Activated CD8-positive, alpha-beta memory T cell treated with anti-CD3 and anti-CD28 coated beads for 48 hours (primary cell): ENCODE measurements at places on chromosomes 4 and X.

GRCh38 chr4:127698789-127699200 lies 31.4 kb upstream of the SLC25A31 start:
- DNase-seq = no peak

GRCh38 chrX:75623535-75623934 lies 100.7 kb upstream of the ZDHHC15 start:
- DNase-seq = no peak

DNA sequence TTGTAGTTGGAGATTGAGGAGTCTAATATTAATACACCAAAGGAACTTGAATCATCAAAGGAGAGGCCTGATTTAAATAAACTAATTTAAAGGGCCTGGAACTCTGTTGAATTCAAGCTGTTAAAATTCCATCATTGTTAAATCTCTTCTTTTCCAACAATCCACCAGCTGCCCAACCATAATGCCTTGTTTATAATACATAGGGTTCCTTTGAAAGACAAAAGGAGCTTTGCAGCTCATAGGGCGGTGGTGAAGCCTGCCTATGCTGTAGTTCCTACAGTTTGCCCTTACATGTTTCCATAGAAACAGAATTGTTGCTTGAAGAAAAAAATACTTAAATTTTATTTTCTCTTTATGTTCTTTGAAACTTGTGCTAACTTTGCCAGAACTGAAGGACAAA lies 102.8 kb downstream of the GLUD2 start:
- no peak for DNase-seq

DNA sequence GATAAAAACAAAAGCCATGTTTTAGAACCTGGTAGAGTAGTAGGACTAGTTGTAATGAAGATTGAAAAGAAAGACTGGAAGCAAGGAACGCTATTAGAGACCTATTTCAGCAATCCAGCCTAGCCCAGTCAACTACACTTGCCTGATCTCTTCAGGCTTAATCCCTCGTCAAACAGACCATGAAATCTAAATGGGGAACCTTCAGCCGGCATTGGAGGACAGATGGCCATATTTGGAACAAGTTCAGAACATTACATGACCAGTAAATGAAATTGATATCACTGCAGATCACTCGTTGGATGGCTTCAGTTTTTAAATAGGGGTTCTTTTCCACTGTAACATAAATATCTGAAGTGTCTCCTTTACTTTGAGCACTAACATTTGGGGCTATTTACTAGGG lies 84.8 kb upstream of the WDR44 start:
- no peak for DNase-seq

- no peak for DNase-seq
These were observed 70.0 kb upstream of the FRG1 start for GRCh38 chr4:189870511-189871234.

- no peak for DNase-seq
These were observed 60.0 kb downstream of the FGF13 start for GRCh38 chrX:138651494-138651893.

DNA sequence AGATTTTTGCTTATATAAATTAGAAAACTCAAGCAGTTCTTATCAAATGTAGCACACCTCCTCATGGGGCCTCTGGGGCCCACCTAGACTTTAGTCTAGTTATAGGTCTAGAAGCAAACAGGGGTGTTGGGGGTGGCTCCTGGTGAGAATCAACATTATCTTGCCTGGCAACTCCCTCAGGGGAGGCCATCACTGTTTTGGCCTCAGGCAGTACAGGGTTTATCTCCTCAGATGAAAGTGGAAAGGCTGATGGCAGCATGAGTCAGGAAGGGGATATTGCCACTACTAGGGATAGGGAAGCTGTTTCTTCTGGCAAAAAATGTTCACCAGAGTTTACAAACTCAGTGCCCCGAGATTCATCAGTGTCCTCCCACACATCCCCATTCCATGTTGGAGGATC lies 232.4 kb upstream of the BMP3 start:
- DNase-seq = no peak

- no peak for DNase-seq
These were observed 51.4 kb upstream of the EMCN start for GRCh38 chr4:100569196-100569595.

GRCh38 chr4:182495031-182495430 lies 251.8 kb downstream of the TENM3 start:
- DNase-seq = no peak

DNA sequence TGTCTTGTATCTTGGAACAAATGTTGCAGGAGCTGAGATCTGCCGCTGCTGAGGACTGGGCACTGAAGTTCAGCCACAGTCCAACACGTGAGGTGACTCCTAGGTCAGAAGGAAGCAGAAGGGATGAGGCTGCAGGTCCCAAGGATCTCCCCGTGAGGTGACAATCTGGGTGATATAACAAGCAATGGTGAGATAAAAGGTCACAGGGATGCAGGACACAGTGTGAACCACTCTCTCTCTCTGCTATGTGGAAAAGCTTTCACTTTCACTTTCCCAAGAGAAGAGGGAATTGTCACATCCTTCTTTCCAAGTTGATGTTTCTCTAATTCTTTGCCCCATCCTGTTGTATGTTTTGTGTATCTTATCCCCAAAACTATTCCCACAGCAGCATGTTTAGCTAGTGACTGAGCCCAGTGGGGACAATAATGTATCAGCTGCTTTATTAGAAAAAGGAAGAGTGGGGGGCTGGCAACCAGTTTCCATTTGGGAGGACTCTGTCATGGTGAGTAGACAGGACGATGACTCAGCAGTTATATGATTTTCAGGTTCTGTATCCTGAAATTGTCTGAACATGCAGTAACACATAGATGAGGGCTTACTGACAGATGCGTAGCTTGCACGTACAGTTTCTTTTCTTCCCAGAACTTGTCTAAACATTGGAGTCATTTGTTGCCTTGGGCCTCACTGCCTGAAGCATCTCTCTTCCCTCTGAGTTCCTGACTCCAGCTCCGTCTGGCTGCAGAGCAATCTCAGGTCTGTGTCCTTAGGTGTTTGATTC lies 1415.8 kb upstream of the TENM3 start:
- DNase-seq = no peak

GRCh38 chr4:143711543-143712154 lies 11.2 kb upstream of the FREM3 start:
- no peak for DNase-seq

DNA sequence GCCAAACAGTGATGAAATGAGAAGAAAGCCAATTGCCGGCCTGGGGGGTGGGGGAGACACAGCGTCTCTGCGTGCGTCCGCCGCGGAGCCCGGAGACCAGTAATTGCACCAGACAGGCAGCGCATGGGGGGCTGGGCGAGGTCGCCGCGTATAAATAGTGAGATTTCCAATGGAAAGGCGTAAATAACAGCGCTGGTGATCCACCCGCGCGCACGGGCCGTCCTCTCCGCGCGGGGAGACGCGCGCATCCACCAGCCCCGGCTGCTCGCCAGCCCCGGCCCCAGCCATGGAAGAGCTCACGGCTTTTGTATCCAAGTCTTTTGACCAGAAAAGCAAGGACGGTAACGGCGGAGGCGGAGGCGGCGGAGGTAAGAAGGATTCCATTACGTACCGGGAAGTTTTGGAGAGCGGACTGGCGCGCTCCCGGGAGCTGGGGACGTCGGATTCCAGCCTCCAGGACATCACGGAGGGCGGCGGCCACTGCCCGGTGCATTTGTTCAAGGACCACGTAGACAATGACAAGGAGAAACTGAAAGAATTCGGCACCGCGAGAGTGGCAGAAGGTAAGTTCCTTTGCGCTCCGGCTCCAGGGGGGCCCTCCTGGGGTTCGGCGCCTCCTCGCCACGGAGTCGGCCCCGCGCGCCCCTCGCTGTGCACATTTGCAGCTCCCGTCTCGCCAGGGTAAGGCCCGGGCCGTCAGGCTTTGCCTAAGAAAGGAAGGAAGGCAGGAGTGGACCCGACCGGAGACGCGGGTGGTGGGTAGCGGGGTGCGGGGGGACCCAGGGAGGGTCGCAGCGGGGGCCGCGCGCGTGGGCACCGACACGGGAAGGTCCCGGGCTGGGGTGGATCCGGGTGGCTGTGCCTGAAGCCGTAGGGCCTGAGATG lies at the start of gene SHOX:
TSS of gene SHOX (plus strand) at position 180 of the 885 bp plus-strand sequence. CDS start at position 287, 107 bp downstream.
- no peak for DNase-seq

DNA sequence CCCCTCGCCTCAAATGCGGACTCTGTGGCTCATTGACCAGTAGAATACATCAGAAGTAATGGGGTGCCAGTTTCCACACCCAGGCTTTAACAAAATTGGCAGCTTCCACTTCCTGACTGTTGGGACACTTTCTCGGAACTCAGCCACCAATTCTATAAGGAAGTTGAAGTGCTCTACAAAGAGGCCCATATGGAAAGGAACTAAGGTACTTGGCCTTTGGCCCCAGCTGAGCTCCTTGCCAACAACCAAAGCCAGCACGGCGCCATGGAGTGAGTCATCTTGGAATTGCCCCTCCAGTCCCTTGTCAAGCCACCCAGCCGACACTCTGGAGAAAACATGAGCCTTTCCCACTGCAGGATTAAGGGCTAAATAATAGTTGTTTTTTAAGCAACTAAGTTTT lies 262.2 kb upstream of the INTU start:
- no peak for DNase-seq
